Amygdala (tissue), 56 donors: ENCODE measurements at places on chromosomes 3 and 15.

DNA sequence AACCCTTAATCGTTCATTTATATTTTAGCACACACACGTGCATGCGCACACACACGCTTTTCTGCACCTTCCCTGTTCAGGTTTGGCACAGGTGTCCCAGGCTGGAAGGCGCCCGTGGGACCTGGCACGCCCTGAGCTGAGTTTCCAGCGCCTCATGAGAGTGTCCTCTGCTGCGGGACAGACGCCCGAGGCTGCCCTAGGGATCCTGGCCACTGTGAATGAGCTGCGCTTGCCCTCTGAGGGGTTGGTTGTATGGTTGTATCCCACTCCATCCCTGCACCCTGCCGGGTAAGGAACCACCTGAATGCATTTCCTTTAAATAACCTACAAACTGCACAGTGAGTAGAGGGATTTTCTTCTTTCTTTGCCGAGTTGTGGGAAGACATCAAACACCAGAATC is 12.2 kb upstream of the MEX3B start:
- DNase-seq: no peak

DNA sequence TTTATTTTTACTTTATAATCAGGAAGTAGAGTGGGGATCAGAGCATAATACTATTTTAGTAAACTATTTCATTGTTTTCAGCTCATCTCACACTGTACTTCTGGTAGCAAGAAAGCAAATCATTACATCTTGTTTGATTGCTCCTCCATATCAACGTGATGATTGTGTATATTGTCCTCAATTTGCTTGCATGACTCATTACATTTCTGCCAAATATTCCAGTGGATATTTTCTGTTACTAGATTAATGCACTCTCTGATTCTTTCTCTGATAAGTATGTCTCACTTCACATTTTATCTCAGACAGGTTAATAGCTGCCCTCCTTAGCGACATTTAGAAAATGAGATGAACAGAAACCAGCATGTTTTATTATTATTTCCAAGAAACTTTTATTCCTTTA is 1145.3 kb downstream of the OTOL1 start:
- DNase-seq: no peak

DNA sequence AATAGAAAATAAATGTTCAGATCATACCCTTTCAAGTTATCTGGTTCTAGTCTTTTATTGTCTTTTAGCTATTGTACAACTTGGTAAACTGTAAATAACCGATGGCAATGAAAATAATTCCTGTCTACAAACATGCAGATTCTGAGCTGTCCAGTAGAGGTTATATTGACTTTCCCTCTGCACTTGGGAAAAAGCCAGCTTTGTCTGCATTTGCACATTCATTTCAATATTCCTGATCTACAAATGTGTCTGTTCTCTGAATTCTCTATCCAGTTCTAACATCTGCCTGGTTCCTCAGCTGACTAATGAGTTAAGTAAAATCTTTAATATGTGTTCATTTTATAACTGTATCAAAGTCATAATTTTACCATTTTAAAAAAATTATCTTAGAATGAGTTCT is 408.5 kb downstream of the ERC2 start:
- no peak for DNase-seq

DNA sequence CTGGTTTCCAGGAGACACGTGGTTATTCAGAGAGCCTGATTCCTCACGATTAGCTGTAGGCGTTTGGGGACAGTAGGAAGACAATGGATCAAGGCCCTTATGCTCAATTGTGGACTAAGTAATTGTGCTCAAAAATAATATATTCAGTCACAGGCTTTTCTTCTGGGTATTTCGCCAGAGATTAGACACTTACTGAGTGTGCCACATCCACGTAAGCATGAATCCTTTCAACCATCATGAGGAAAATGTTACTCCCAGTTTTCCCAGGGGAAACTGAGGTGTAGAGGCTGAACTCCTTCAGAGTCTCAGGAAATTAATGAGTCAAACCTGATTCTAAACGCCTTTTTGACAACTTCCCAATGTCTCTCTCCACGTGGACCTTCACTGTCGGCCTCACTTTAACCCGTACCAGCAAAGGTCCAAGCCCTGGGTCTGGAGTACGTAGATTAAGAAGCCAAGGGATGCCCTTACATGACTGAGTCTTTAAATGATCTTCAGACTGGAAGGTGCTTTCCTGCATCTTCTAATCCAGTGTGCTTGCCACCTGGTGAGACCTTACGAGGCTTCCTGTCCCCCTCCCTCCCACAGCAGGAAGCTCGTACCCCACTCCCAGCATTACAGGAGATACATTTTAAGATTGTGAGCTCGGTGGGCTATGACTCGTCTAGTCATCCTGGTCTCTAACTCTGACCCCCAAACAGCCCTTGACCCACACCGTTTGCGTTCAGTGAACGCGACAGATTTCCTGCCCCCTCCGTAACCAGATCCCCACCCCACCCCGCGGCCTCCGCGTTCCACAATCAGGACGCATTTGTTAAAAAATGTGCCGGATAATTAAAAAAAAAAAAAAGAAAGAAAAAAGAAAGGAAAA is 1.7 kb downstream of the PKM start:
- no peak for DNase-seq

- no peak for DNase-seq
These were observed 16.8 kb downstream of the LPP start for GRCh38 chr3:188170461-188171459.

GRCh38 chr3:181464033-181464694 is 247.6 kb upstream of the SOX2 start:
- DNase-seq: no peak

DNA sequence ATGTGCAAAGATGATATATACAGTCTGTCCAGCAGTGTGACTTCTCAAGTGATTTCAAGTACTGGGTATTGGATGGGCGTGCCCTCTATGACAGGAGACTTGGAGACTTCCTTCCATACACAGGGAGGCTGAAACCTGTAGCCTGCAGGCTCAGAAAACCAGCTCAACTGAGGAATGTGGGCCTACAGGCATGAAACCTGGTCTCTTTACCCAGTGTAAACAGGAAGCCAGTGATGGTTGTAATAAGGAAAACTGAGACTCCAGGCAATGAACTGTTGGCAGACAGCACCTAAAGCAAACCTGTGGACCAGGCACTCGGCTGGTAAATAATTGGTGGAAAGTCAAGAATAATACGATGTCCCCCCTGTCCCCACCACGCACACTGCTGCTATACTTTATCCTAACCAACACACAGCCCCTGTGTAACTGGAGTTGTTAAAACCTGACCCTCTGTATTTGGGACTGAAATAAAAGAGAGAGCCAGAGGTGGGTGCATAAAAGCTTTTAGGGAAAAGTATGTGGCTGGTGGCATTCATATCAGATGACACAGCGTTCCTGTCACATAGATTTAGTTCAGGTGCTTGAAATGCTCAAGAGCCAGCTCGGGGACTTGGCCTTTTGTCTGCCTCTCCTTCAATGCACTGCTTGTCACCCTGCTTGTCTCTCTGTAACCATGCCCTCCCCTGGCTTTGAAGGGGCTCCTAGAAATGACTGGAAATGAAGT is 144.7 kb downstream of the TPRG1 start:
- DNase-seq: no peak

GRCh38 chr3:18946524-18946923 is 201.8 kb upstream of the KCNH8 start:
- no peak for DNase-seq

GRCh38 chr15:71085809-71086208 is 29.5 kb upstream of the THSD4 start:
- DNase-seq: no peak

DNA sequence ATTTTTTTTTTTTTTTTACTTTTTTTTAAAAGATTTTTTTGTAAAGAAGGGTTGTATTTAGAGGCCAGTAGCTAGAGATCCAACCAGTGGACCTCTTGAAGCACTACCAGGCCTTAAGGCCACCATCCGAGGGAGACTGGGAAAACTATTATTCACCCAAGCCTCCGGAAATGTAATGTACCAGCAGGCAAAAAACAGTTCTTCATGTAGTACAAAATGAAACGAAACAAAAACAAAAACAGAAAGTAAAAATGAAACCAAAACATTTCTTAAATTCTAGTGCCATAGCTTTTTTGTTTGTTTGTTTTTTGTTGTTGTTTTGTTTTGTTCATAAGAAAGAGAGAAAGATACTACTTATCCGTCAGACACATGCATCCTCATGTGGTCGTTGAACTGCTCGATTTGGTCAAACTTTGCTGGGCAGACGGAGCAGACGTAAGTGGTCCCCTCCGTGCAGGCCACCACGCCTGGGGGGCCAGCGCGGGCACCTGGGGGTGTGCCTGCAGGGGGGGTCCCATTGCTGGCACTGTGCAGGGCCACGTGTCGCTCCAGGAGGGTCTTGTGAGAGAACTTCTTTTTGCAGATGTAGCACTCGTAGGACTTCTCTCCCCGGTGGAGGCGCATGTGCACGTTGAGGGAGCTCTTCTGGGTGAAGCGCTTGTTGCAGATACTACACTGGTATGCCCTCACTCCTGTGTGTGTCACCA is 45.0 kb downstream of the TIGIT start:
- DNase-seq: no peak

DNA sequence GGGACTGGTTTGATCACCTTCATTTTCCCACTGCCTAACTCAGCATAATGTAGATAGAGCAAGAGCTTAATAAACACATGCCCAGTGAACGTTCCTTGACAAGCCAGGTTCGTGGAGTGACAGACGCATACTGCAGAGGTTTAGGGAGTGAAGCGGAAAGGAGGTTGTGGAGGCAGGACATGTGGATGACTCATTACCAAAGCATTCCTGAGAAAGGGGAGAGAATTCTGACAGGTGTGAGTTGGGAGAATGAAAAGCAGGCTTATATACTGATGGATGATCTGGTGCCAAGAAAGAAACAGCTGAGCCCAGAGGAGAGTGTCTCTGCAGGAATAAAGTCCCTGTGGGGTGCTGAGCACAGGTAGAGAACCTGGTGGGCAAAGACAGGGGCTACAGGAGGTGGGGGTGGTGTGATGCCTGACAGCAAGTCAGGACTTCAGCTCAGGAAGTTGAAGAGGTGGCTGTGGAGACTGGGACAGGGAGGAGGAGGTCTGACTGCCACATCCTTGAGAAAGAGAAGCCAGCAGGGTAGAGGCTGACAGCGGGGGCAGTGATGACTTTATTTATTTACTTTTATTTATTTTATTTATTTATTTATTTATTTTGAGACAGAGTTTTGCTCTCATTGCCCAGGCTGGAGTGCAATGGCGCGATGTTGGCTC is 2.4 kb upstream of the RPL29 start:
- DNase-seq: no peak

GRCh38 chr3:30221619-30222018 is 384.8 kb upstream of the TGFBR2 start:
- DNase-seq: no peak

DNA sequence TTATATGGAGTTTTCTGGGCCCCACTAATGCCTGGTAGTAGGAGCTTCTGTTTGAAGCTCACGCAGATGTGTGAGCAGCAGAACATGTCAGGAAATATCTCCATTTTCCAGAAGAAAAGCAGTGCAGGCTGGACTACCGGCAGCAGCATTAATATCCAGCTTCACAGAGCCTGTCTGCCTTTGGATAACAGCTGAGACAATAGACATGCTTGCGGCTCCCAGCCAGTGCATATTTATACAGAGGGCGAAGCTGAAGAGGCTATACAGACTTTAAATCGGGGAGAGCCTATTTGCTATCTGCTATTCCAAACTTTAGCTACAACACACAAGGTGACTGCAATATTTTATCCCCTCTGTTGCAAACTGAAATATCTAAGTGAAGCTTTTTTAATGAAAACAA is 250.1 kb upstream of the WNT5A start:
- no peak for DNase-seq

- DNase-seq: no peak
These were observed 32.6 kb upstream of the SENP5 start for GRCh38 chr3:196835086-196835485.

DNA sequence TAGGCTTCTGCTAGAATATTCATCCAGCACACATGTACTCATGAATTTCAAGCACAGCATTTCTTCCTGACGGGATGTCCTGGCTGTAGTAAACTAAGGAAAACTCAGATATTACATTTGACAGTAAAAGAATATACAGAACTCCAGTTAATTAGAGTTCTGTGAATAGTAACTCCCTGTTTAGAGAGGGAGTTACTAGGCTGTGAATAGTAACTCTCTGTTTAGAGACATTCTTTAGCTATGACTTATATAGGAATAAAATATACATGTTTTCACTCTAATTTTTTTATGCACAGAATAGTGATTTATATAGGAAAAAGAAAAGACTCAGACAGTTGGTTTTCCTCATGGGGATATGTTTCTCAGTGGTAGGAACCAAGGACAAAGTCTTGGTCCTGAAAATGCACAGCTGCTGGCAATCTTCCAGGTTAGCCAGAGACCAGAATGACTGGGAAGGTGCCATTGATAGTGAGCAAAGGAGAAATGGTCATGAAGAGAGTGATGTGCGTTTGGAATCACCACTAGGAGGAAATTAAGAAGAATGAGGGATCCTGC is 480.7 kb upstream of the THBS1 start:
- no peak for DNase-seq

- DNase-seq: no peak
These were observed 114.3 kb downstream of the OXSM start for GRCh38 chr3:25904206-25904605.

DNA sequence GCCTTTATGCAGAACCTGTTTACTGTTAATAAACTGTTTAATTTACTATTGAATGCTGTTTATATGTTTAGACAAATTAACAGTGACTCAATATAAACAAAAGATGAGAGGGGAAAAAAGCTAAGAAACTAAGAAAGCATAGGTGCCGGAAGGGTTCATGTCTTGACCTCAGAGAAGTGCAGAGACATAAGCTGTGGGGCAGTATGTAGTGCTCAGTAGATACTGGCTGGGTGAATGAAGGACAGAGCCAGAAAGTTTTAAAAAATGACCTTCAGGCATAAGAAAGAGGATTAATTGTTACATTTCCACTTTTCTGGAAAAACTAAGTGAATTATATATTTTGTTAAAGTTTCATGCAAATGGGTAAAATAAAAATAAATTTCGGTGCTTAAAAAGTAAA is 14.2 kb downstream of the SERPINI1 start:
- no peak for DNase-seq

GRCh38 chr3:195859846-195860411 is 48.2 kb upstream of the MUC4 start:
- no peak for DNase-seq

- DNase-seq: no peak
These were observed 9.2 kb downstream of the CADM2 start for GRCh38 chr3:84967767-84968581.

DNA sequence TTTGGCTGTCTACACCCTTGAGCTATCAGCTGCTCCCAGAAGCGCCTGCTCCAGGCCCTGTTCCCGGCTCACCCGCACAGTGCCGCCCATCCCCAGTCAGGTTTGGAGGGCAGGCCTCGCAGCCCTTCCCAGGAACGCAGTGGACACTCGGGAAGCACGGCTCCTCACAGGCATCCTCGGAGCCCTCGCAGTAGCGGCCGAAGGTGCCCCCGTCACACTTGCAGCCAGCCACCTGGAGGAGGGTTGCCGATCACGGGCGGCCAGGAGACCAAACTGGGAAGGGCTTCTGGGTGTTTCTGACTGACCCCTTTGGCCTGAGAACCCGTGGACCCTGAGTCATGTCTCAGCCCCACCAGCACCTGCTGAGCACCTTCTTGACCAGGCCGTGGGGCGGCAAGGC is 33.4 kb downstream of the MUC20 start:
- DNase-seq: no peak
